ENCODE measurements at places on chromosomes 3 and 15.

DNA sequence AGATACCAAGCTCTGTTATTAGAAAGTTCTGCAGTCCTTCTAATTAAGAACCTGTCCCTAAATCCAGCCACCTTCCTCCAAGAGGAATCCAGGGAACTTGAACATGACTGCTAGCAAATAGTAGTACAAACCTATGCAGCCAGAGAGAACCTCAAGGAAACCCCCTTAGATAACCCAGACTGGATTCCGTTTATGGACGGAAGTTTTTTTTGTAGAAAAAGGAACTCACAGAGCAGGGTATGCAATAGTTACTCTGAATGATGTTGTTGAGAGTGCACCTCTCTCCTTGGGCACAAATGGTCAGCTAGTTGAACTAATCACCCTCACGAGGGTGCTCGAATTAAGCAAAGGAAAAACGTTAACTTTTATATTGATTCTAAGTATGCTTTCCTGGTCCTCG is 40.8 kb downstream of the TM4SF18 start:
- DNase-seq: no peak

DNA sequence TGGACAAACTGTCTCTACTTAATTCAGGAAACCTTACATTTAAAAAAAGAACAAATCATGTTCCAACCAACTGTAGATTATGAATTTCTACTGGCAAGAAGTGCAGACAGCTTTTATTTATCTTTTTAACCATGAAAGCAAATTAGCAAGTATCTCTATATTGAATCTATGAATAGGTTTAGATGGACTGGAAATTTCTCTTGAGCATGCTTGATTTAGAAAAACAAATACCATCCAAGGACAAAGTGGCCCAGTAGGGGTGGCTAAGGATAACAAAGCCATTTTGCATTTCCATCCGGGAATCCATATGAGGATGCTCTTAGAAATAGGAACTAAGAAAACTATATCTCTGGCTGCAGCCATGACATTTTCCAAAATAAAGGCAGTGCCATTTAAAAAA is 150.6 kb downstream of the KCNMB2 start:
- DNase-seq: no peak

- no peak for DNase-seq
Measured at GRCh38 chr3:134650431-134651346, at the start of gene KY. Gene KY, minus strand, starts transcription at chr3:134651022. Its CDS starts 62 bp downstream, at chr3:134650960.

DNA sequence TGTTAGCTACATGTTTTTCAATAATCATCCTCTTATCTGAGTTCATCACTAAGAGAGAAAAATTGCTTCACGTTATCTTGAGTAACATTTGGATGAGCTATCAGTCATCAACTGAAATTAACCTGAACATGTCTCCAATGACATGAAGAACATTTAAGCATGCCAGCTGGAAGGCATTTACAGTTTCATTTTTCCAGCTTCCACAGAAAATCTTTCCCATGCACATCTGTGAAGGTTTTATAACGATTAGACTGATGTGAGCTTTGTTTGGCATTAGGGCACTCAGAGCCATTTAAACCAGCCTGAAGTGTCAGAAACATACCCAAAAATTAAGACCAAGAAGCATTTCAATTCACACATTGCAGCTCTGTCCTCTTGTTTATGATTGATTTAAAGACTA is 235.8 kb upstream of the ARHGEF26 start:
- no peak for DNase-seq

- DNase-seq: no peak
Measured at GRCh38 chr15:85717212-85717611, 77.5 kb downstream of the KLHL25 start.

DNA sequence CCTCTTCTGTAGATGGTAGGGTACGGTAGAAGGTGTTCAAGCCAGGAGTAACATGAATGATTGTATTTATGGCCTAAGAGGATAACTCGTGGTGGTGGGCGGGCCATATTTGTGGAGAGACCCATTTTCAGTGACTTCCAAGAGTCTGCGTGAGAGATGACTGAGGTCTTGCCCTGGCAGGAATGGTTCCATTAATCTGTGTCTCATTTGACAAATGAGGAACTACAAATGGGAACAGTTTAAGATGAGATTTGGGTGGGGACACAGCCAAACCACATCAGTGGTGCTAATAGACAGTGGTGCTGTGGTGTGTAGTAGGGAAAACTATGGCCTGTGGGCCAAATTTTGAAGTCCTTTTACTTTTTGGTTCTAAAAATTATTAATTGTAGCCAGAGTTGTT is 47.1 kb downstream of the FLNB start:
- DNase-seq: no peak

- DNase-seq: no peak
Measured at GRCh38 chr3:184568560-184568923, 7.0 kb downstream of the EPHB3 start.

- DNase-seq: no peak
Measured at GRCh38 chr3:352599-352998, 156.0 kb downstream of the CHL1 start.

GRCh38 chr3:74268753-74269152 is 345.7 kb downstream of the CNTN3 start:
- DNase-seq: no peak

- no peak for DNase-seq
Measured at GRCh38 chr3:77931255-77932009, 891.5 kb downstream of the ROBO2 start.

DNA sequence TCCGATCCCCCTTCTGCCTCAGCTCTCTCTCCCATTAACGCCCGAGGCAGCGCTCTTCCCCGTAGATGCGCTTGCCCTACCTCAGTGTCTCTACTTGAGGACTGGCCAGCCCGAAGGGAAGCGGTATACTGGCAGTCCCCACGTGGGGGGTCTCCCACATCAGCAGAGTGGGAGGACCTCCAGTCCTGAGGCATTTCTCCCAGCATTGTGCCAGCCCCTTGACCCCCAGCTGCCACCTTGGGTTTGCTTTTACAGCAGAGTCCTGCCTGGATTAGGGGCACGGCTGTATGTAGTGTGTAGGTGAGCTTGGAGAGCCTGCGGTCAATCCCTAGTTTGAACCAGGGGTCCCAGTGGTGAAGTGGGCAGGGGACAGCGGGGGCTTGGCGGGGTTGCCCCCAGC is 767 bp downstream of the SEMA3F start:
- no peak for DNase-seq

- DNase-seq: no peak
Measured at GRCh38 chr15:29849218-29849617, 26.9 kb upstream of the TJP1 start.

GRCh38 chr15:68081869-68082505 is 27.9 kb downstream of the PIAS1 start:
- no peak for DNase-seq

DNA sequence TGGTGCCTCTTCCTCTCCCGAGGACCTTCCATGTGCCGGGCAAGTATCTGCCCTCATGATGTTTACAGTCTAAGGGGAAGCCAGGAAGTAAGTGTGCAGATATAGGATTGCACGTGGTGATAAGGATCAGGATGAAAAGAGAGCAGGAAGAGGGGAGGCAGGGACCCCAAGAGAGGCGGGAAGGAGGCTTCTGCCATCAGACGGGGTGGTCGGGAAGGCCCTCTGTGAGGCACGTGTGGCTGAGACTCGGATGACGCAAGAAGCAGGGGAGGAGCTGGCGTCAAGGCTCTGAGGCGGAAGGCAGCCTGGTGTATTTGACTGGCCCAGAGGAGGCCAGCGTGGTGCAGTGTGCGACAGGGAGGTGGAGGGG is 762 bp upstream of the IQSEC1 start:
- no peak for DNase-seq

- DNase-seq: no peak
Measured at GRCh38 chr15:54504695-54505094, 526.5 kb downstream of the UNC13C start.

- DNase-seq: no peak
Measured at GRCh38 chr15:59997070-59997701, 6.9 kb upstream of the FOXB1 start.

GRCh38 chr3:142180761-142181362 is 31.5 kb upstream of the TFDP2 start:
- DNase-seq: no peak

DNA sequence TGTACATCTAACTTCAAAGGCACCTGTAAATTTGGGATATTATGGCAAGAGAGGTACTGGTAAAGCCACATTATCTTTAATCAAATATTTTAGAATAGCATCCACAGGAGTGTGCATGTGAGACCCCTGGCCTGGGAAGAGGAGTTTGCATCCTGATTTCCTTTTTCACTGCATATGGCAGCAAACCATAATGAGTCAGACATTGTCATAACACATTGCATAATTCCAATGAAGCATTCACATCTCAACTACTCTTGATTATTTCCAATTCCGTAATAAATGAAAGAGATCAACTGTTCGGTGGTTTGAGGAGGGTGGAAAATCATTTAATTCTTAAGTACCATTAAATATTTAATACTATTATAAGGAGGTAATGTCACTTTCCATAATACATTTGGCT is 215.0 kb downstream of the MECOM start:
- DNase-seq: no peak

DNA sequence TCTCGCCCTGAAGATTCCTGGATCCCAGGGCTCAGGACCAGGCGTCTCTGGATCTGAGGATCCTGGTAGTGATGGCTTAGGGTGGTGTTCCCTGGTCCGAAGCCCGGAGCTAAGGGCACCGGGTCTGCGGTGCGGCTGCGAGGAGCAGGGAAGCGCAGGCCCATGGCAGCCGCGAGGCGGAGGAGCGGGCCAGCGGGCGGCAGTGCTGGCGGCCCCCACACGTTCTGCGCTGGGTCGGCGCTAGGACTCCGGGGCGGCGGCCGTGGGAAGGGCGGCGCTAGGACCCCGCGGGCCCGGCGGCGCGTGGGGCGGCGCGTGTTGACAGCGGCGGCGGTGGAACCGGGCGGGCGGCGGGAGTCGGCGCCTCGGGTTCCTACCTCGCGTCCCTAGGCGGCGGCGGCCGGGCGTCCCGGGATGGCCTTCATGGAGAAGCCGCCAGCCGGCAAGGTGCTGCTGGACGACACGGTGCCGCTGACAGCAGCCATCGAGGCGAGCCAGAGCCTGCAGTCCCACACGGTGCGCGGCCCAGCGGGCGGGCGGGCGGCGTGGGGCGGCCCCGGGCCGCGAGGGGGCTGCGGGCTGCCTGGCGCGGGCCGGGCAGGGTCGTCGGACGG is at the start of gene PXK:
Gene PXK (plus strand): TSS at position 318 of the 614 bp plus-strand sequence. CDS start 97 bp downstream, at position 415.
- DNase-seq: no peak

DNA sequence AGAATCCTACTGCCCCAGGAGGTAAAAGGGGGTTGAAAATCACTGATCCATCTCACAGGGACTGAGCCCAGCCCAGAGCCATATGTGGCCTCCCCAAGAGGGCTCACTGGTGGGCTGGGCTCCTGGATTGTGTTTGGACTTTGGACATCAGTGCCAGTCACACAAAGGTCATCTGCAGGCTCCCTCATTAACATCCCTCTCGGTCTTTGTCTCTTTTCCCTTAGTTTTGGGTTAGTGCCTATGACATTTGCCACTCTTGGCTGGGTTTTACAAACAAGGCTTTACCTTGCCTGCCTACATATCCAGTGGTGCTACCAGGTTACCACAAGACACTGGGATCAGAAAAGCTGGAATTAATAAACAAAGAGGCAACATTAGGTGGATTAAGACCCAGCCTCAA is 27.9 kb downstream of the IFT122 start:
- DNase-seq: no peak

DNA sequence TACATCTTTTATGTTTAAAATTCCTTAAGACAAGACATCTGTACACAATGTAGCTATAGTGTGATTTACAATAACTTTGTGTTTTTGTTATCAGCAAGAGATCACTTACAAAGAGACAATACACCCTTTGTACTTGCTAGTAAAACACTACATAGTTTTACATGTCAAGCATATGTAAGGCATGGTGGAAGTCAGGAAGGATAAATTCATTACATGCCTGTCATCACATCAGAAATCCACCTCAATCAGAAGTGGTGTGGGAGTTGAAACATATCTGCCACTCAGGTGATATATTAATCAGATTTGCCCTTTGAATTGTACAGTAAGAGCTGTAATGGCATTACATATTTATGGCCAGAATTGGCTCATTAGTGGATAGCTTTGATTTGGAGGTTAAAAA is 95.5 kb downstream of the MBNL1 start:
- DNase-seq: no peak

DNA sequence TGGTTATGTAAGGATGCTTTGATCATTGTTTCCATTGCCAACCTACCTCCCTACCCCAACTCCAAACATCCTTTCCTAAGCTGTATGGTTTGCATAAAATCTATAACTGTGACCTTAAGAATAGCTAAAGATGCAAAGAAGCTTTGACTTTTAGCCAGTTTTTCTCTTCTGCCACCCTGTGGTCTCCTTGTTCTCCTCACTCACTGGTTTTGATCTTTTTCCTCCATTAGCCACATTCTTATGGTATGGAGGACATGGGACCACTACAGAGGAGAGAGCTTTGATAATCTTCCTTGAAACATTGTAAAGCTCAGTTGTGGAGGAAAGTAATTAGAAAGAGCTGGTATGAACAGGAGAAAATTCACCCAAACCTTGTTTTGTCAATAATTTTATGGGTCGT is 115.9 kb downstream of the NEK11 start:
- DNase-seq: no peak

GRCh38 chr3:80767604-80768003 is 993.8 kb downstream of the GBE1 start:
- DNase-seq: no peak

GRCh38 chr15:72982714-72983113 is 69.5 kb upstream of the NEO1 start:
- no peak for DNase-seq

GRCh38 chr3:158471639-158472294 is 99.2 kb upstream of the MLF1 start:
- DNase-seq: peak; percentile 18

GRCh38 chr15:90205050-90205848 is 4.1 kb downstream of the SEMA4B start:
- DNase-seq: no peak

- DNase-seq: no peak
Measured at GRCh38 chr3:177481329-177481728, 284.0 kb upstream of the TBL1XR1 start.

DNA sequence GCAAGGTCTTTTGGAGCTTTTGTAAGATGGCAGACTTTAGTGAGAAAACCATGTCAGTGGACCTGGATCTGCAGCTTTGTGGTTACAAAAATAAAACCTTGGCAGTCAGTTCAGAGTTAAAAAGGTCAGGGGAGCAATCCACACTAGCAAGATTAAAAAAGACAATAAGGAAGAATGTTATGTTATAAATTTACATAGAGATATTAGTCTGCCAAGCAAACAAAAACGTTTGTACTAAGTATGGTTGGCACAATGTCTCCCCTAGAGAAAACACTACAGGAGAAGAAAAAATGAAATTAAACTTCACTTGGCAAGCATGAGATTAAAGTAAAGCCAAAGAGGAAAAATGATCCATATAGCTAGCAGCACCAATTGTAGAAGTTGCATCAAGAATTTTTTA is 205.0 kb downstream of the LSAMP start:
- DNase-seq: no peak

DNA sequence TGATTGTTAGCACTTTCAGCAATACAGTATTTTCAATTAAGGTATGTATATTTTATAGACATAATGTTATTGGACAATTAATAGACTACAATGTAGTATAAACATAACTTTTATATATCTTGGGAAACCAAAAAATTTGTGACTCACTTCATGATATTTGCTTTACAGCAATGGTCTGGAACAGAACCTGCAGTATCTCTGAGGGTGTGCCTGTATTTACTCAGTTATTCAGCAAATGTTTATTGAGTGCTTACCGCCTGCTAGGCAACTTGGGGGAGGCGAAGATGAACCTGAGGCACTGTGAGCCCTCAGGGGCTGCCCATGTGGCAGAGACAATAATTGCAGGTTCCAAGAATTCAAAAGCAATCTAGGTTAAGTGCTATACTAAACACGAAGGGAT is 144.8 kb downstream of the GABRB3 start:
- DNase-seq: no peak

All from Panc1 (cell line).